Activated CD4-positive, alpha-beta T cell treated with anti-CD3 and anti-CD28 coated beads, Interleukin-2, amount 50 U/mL, for 4 hours (primary cell): ENCODE measurements at places on chromosomes 3 and 15.

DNA sequence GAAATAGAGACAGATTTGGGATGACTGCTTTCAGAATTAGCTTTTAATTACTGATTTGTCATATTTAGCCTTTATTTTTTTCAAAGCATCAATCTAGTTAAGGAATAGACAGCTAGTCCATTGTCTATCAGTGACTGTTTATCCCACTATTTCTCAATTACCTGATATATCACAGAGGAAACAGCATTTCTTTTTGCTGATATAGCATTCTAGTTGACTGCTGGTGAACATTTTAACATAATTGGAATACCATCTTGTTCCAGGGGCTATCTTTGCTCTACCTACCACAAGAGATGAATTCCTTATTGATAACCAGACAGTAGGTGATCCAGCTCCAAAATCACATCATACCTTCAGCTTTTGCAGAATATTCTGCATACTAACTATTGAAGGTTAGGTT lies 982.7 kb downstream of the SQOR start:
- no peak for DNase-seq

DNA sequence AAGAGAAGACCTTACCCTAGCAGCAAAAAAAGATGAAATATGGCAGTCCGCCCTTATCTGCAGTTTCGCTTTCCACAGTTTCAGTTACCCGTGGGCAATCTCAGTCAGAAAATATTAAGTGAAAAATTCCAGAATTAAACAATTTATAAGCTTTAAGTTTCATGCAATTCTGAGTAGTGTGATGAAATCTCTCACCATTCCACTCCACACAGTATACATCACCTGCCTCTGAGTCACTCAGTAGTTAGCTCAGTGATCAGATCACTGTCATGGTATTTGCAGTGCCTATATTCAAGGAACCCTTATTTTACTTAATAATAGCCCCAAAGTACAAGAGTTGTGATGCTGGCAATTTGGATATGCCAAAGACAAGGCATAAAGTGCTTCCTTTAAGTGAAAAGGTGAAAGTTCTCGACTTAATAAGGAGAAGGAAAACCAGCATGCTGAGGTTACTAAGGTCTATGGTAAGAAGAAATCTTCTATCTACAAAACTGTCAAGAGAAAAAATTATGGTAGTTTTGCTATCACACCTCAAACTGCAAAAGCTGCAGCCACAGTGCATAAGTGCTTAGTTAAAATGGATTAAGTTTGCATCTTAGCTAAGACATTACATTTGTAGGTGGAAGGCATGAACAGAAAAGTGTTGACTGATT lies 48.1 kb downstream of the HSPBAP1 start:
- no peak for DNase-seq

- DNase-seq: no peak
These were observed 4.0 kb downstream of the NT5DC2 start for GRCh38 chr3:52529376-52530333.

- DNase-seq: no peak
These were observed 45.3 kb upstream of the VILL start for GRCh38 chr3:37945156-37945806.

DNA sequence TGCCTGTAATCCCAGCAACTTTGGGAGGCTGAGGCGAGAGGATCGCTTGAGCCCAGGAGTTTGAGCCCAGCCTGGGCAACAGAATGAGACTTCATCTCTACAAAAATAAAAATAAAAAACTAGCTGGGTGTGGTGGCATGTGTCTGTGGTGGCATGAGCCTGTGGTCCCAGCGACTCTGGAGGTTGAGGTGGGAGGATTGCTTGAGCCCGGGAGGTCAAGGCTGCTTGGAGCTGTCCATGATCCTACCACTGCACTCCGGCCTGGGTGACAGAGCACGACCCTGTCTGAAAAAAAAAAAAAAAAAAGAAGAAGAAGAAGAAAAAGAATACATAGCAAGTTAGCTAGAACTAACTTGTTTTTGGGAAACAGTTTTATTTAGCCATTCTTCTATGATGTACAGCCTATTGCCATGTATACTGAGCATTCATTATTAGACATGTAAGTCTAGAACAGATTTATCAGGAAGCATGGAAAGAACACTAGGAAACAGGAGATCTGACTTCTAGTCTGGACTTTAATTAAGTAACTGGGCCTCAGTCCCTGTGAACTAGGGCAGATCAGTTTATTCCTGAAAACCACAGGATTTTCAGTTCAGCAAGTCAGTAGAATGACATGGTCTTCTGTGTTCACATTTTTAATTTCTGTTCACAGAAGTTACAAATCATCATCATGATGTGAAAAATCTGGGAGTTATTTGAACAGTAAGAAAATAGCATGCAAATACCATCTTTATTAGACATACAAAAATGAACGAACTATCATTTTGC lies 65.5 kb downstream of the KAT2B start:
- DNase-seq: no peak
